ENCODE measurements at places on chromosomes 6 and 20.

DNA sequence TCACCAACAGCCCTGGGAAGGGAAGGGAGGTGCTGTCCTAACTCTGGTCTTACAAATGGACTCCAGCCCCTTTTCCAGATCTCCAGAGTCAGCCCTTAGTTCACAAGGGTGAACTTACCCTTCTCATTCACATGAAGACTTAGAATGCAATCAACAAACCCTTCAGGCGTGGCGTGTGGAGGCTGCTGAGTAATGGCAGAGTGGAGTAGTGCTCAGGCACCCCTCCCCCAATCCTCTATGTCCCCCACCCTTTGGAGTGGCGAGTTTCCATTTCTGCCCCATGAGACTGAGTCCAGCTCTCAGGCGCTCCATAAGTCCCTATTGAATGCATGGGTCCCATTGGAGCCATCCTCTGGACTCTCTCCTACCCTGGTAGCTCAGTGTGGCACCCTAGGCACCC, 3.3 kb downstream of the SNAI1 start:
- no peak for DNase-seq

- DNase-seq, result no peak
Measured at GRCh38 chr6:151186306-151186705, 53.5 kb upstream of the AKAP12 start.

GRCh38 chr6:145600299-145600698, 135.0 kb downstream of the EPM2A start:
- no peak for DNase-seq

- no peak for DNase-seq
Measured at GRCh38 chr6:156175433-156175832, 601.7 kb upstream of the ARID1B start.

DNA sequence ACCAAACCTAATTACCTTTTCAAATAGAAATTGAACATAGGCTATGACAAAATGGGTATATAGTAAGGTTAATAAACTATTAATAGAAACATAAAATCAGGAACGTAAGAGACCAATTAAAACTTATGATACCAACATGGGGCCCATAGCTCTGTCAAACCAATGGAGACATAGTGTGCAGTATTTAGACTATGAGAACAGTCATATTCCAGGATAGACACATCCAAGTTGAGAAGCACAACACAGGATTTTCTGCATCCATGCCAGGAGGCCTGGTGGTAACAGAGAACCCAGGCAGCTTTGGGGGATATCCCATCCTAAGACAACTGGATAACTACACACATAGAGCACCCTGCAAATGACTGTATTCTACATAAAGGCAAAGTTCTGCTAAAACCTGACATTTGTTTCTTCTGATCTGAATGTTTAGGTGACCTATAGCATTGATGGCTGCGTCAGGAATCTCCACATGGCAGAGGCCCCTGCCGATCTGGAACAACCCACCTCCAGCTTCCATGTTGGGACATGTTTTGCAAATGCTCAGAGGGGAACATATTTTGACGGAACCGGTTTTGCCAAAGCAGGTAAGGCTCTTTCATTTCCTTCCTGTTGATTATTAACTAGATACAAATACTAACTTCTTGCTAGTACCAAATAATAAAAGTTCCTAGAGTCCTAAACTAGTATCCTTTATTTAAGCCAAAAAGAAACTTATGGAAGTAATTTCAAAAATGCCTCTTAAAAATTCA, 202.7 kb downstream of the ARHGAP18 start:
- no peak for DNase-seq

DNA sequence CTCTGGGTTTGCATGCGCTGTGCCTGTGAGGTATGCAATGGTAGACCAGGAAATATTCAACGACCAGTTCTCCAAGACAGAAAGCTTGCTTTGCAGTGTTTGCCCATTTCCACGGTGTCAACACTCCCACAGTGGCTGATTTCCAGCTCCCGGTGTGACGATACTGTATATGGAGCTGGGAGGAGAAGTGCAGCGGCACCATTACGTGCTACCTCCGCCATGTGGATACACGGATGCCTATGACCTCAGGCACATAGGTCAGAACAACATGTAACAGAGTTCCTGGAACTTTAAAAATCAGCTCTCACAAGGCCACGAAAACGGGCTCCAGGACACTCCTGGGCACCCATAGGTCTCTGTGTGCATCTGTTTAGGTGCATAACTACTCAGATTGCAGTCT, 51.1 kb downstream of the NFATC2 start:
- DNase-seq, result no peak

DNA sequence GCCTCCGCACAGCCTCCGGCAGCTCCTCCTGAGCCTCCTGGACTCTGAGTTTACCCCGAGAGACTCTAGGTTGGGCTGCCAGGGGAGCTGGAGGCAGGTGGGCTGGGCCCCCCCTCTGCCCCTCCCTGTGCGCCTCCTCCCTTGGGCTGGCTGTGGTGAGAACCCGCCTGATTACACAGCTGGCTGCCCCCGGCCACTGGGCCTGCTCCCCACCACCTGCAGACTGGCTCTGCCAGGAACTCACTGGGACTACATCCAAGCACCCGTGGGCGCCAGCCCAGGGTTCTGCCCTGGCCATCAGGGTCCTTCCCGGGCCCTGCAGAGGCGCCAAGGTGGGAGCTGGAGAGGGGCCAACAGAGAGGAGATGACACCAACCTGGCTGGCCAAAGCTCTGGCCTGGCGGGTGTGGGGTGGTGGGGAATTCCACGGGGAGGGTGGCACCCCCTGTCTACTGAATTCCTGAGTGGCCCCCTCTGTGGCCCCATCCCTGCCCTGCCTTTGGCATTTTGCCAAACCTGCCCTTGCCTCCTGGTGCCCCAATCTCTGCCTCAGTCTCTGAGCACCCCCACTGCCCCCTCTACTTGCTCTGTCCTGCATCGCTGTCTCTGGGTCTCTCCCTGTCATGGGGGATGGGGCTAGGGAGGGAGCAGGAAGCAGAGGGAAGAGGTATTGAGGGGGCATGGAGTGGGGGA, 21.9 kb upstream of the CDH22 start:
- DNase-seq, result no peak

GRCh38 chr20:33830371-33830770, 19.2 kb downstream of the CHMP4B start:
- DNase-seq, result peak; percentile 86
